ENCODE measurements at places on chromosomes 7 and 10.

DNA sequence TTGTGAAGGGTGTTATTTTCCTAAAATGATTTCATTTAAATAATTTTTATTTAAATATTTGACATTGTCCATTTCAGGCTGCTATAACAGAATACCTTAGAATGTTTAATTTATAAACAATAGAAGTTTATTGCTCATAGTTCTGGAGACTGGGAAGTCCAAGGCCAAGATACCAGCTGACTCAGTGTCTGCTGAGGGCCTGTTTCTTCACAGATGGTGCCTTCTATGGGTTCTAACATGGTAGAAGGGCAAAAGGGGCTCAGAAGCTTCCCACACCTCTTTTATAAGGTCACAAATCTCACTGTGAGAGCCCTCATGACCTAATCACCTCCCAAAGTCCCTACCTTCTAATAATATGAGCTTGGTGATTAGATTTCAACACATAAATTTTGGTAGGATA, 50.7 kb downstream of the MTURN start:
- no peak for DNase-seq

- no peak for DNase-seq
Observed at GRCh38 chr7:96200740-96201139, 121.2 kb downstream of the SLC25A13 start.

DNA sequence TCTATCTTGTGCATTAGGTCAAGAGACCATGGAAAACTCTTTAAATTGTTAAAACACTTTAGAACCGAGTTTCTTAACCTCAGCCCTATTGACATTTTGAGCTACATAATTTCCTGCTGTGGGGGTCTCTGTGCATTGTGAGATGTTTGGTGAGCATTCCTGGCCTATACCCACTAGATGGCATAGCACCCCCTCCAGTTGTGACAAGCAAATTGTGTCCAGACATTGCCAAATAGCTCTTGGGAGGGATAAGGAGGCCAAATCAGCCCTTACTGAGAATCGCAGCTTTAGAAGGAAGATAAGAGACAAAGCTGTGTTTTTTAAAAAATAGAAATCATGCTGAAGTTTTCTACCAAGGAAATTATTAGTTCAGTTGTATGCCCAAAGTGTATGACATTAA, 1158.5 kb upstream of the C7orf33 start:
- no peak for DNase-seq

DNA sequence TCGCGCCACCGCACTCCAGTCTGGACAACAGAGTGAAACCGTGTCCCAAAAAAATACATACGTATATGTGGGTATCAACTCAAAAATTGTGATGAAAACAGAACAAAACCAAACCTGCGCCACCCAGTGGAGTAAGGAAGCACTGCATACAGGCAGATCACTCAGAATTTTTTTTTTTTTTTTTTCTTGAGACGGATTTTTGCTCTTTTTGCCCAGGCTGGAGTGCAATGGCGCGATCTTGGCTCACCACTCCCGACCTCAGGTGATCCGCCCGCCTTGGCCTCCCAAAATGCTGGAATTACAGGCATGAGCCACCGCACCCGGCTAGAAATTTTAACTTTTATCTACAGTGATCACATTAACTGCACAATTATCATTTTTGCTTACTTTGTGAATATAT, 9.1 kb upstream of the TMEM236 start:
- peak; percentile 84 for DNase-seq

DNA sequence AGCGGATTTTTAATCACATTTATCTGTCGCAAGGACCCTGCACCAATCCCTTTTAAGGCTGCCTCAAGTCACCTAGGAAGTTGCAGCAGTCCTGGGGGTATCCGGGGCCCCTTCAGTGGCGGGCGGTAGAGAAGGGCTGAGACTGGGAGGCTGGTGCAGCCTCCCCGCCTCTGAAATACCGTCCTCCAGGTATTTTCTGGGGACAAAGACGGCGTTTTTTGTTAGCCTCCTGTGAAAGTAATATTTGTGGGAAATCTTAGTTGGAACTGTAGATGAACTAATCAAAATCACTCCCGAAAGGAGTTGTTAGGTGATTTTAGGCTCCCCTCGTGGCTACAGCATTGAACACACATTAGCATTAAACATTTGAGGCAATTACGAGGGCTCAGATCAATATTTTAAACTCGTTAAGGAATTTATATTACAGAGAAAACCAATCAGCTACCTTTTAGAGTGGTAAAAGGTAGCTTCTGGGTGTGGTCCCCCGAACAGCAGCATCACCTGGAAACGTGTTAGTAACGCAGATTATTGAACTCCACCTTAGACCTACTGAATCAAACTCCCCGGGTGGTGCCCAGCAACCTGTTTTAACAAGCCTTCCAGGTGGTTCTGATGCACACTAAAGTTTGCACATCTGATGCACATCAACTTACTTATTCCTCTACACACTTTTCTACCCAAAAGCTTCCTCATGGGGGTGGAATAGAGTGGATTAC, 530 bp upstream of the ANXA7 start:
- no peak for DNase-seq

GRCh38 chr7:72254455-72254854, 157.7 kb downstream of the CALN1 start:
- DNase-seq, result no peak

- no peak for DNase-seq
Observed at GRCh38 chr7:92731335-92732063, 104.9 kb downstream of the CDK6 start.

DNA sequence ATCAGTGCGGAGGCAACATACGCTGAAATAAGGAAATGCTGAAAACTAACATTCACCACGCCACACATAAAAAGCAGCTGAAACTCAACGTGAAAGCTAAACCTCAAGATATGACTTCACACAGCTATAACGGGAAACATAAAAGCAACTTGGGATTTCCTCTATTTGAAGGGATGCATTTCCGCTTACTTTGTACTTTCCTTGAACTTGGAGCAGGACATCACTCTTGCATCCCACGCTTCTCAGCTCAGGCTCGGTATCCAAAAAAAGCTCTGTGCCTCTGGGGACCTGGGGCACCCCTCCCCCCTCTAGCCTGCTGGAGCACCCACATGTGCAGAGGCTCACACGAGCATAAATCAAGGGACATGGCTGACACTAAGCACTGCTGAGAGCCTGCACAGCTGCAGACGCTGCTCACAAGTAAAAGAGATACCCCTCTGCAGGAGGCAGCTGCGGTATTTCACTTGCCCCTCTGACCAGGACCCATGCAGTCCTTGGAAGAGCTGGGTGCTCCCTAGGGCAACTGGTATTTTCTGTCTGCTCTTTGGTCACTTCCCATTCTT, 34.2 kb downstream of the PARD3 start:
- DNase-seq, result no peak

DNA sequence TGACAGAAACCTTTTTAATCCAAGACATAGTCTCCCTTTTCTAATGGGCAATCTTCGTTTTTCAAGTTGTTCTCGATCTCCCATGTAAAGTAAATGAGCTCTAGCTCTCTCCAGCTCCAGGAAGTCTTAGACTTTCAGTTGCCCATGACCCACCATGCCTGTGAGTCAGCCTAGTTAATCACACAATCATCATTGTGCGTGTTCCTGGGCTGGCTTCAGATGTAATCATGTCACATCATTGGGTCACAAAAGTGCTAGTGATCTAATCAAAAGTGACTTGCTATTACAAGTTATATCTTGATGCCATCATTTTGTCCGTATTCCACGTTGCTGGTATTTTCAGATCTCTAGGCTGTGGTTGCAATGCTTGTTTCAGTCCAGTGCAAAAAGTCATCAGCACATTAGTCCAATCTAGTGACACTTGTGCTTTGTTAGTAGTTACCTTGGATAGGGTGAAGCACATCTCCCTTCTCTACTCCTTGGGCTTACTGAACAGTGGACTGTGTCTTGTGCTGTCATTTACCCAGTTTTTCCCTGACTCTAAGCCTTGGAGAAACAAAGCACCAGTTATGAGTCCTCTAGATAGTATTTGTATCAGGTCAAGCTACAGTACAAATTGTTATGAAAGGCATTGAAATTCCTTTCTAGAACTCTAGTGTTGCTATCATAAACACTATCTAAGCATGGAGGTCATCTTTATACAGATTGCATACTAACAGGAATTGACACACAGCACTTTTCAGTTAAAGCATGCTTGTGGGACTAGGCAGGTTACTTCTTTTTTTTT, 316.6 kb downstream of the GFRA1 start:
- DNase-seq, result no peak

DNA sequence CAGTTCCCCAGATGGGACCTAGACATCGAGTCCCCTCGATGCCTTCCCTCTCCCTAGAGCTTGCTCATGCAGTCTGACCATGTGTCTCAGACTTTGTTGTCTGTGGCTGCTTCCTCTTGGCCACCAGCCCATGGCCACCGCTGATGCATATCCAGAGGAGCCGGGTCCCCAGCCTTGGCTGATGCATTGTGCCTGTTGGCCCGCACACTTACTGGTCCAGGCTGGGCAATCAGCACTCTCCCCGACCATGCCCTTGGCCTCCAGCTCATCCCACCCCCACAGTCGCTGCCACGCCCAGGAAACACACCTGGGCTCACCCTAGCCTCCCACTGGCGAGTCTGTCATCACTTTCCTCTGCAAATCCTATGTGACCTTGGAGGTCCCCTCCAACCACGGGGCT, 10.1 kb downstream of the NPC1L1 start:
- DNase-seq, result no peak

DNA sequence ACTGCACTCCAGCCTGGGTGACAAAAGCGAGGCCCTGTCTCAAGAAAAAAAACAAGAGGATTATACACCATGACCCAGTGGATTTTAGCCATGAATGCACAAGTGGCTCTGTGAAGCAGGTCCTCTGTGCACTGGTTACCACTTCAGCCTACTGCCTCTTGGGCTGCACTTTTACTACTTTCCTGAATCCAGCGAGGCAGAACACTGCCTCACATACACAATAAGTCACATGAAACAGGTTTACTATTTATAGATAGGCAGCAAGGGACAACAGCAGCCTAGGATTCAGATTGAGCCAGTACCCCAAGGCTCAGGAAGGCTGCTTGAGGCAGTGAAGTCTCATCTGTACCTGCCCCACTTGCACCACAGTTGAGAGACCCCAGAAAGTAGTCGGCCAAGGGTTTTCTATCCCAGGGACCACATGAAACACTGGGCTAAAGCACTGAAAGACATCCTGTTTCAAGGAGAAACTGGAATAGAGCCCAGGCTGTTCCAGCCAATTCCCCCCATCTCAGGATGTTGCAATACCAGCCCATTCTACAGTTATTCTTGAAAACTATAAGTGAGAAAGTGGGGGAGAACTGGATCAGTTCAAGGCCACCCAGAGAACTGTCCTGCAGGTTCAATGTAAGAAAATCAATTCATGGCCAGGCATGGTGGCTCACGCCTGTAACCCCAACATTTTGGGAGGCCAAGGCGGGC, 10.3 kb upstream of the OGDH start:
- no peak for DNase-seq

GRCh38 chr10:73644015-73644743, 2.9 kb upstream of the MYOZ1 start:
- peak; percentile 65 for DNase-seq

DNA sequence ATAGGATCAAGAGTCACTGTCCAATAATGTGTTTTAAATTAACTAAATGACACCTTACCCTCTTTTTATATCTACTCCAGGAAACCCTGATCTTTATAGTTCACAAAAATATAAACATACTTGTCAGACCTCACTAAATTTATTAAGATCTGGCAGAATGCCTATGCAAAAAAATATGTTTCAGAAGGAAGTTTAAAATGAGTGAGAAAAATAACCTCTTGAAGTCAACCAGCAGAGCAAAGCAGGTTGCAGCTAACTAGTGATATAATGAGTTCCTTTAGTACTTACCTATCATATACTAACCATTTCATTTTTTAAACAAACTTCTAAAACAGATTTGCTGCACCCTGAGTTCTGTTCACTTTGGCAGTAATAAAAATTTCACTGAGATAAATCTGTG, 14.0 kb upstream of the HGF start:
- no peak for DNase-seq

DNA sequence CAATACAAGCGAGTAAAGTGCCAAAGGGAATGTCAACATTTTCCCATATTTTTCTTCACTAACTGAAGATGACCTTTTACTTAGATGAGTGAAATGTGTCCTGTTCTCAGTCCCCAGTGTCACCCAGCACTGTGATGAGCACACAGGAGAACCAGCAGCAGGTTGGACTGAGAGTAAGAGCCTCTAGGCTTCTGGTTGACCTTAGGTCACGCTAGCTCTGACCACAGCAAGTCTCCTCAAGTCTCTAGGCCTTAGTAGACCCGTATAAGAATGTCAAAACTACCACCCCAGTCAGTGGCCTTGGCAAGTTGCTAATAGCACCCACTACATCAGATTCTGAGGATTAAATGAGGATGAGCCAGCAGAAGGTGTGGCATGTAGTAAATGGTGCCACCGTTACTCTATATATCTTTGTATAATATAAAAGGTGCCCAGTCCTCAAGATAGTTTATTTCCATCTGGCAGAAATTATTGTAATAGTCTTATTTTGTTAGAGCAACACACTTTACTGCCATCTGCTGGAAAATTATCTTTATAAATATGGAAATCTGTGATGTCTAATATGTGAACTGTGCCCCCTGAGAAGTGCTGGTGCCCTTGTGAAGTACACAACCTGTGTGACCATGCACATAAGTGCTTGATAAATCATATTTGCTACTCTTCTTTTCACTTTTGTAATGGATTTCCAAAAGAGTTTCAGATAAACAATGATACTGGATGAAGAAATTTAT, 75.7 kb downstream of the SPAG6 start:
- DNase-seq, result no peak

GRCh38 chr10:88840881-88841280, 10.8 kb downstream of the ANKRD22 start:
- DNase-seq, result no peak

DNA sequence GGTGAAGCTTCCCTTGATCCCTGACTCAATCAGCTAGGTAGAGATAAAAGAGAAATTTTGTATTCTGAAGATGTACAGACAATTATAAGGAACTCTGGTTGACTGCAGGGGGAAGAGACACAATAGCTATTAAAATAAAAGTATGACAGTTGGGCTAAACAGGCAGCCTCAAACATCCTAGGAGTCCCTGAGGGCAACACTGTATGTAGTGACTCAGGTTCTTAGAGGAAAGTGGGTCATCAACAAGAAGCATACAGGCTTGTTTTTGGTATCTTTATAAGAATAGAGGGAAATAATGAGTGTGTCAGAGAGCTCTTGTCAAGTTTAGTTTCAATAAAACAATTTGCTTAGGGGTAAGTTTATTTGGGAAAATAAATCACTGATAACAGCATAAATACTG, 150.3 kb downstream of the AUTS2 start:
- DNase-seq, result no peak

GRCh38 chr10:5996696-5997095, 19.4 kb upstream of the IL15RA start:
- peak; percentile 28 for DNase-seq

DNA sequence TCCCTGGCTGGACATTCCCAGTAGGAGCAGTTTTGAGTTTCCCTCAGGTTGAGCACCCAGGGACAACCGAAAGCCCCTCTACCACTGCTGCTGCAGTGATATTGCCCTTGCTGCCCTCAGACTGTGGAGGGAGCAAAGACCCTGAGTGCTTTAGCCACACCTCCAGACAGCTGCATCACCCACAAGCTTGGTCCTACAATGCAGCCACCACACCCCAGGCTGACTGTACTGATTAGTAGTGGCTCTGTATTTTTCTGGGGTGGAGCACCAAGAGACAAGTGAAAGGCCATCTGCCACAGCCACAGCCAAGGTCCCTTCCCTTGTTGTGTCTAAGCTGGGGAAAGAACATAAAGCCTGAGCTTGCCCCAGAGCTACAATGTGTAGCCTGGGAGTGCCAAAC, 789.9 kb downstream of the PCDH15 start:
- DNase-seq, result no peak

- no peak for DNase-seq
Observed at GRCh38 chr7:855686-856369, 20.5 kb upstream of the GET4 start.

All from stimulated activated effector memory CD8-positive, alpha-beta T cell treated with anti-CD3 and anti-CD28 coated beads, Interleukin-12 subunit alpha, Interleukin-12 subunit beta, amount 100 ng/mL, for 72 hours (primary cell).